ENCODE measurements at places on chromosomes 12 and 14. TPM values are rescaled to one million over a fixed set of nuclear protein-coding genes. Genes with fewer than 3 reads are reported as not detected.

Gene PTPRQ
- 0.79 TPM for polyA plus RNA-seq

Gene FOXA1
- polyA plus RNA-seq: not detected

DNA sequence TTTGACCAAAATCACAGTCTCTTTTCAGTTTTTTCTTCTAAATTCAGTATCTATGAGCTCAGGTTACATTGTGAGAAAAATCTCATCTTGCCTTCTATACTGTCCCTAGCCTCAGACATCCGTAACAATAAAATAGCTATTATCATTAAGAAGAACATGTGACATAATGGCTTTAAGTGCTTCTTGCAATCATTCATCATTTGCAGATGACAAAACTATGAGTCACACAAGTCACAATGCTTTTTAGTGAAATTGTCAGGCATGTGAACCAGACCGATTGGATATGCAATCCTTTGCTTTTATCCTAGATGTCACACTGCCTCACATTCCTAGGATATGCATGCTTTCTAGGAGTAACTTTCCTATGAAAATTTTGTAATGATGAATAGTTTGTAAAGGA is 313.1 kb downstream of the SLC6A15 start:
- no peak for DNase-seq

Gene CISTR
- polyA plus RNA-seq: not detected

DNA sequence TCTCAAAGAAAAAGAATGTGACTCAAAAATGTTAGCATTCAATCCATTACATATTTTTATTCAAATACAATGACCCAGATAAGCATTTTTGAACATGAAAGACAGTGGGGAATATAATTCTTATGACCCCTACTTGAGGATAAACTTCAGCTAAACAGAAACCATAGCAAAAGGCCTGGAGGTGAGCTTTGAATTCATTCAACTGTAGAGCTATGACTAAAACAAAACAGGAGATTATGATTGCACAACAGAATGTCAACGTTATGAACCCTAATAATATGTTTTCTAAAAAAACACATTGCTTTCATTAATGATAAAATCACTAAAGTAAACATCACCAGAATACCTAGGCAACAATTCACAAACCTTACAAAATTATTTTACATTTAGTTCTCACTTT is 27.8 kb downstream of the EFCAB11 start:
- DNase-seq: no peak

GRCh38 chr12:123931686-123932321 is 40.8 kb downstream of the CCDC92 start:
- DNase-seq: no peak

- DNase-seq: no peak
Measured at GRCh38 chr14:100802766-100803165, 23.2 kb upstream of the MEG3 start.
